ENCODE measurements at places on chromosomes 6 and 20.

GRCh38 chr6:37516920-37517405 is 17.3 kb upstream of the CCDC167 start:
- DNase-seq: no peak

DNA sequence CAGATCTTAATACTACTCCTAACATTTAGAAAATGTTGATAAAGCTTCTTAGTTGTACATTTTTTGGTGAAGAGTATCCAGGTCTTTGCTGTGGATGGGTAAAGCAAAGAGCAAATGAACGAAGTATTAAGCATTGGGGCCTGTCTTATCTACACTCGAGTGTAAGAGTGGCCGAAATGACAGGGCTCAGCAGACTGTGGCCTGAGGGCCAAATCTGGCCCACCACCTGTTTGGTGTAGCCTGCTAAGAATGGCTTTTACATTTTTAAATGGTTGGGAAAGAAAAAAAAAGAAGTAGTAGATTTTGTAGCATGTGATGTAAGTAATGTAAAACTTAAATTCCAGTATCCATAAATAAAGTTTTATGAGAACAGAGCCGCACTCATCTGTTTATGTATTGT is 19.4 kb upstream of the MAPK13 start:
- no peak for DNase-seq

- no peak for DNase-seq
Observed at GRCh38 chr6:56915832-56916231, 39.1 kb upstream of the BEND6 start.

GRCh38 chr20:63886921-63887320 is 8.0 kb upstream of the DNAJC5 start:
- DNase-seq: no peak

DNA sequence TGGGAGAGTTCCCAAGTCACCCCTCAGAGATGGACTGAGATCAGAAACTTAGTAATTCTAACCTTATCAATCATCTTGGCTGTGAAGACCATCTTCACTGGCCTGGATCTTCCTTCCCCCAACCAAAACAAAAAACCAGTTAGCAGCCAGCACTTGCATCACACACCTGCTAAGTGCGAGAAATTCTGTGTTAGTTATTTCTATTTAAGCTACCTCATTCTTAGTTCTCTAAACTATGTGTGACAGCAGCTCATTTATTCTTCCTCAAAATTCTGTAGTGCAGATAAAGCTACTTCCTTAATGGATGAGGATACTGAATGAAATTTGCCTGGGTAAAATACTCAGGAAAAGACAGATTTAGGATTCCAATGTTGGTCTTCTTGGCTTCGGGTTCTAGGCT is 18.2 kb upstream of the TAGAP start:
- DNase-seq: no peak

GRCh38 chr6:13491538-13491937 is 4.1 kb upstream of the GFOD1 start:
- DNase-seq: no peak

DNA sequence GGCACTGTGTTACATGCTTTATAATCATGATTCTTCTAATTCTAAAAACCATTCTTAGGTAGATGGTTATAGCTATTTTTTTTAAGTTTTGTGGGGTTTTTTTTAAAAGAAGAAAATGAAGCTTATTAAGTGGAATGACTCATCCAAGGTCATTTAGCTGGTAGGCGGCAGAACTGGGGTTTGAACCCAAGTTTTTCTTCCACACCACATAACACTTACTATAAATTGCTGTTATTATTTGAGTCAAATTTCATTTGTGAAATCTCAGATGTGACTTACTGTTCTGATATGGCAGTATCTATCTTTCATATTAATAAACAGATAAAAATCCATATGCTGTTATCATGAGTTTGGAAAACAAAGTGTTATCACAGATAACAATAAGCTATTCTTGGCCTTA is 10.4 kb upstream of the COL10A1 start:
- no peak for DNase-seq

DNA sequence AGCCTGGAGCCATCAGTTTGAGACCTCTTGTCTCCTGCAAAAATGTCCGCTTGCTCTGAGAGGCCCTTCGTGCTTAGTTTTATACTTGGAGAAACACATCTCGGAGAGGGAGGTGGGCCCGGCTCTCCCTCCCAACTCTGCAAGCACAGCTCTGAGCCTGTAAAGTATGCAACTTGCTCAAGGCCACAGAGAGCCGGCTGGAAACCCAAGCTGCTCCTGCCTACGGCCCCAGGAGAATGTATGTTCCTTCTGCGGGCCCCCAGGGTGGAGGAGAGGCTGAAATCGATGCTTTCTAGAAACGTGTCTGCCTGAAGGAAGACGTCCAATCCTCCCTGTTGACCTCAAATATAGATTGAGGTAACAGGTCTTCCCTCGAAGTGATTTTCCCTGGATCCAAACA is 205.4 kb downstream of the PREX1 start:
- no peak for DNase-seq
